ENCODE measurements at places on chromosomes 6 and 20. TPM values are rescaled to one million over a fixed set of nuclear protein-coding genes. Genes with fewer than 3 reads are reported as not detected.

The RWDD2A gene
- 3.8 TPM for total RNA-seq

The CALHM4 gene
- not detected for total RNA-seq

The OR2H1 gene
- total RNA-seq = not detected

The PMEPA1 gene
- total RNA-seq = 3.9 TPM

The C6orf132 gene
- 0.71 TPM for total RNA-seq

The TDRD6 gene
- total RNA-seq = 0.95 TPM

The SSTR4 gene
- total RNA-seq = not detected

The PKHD1 gene
- under 0.01 TPM for total RNA-seq

The SRSF12 gene
- total RNA-seq = 3.6 TPM
